Common myeloid progenitor, CD34-positive (primary cell): ENCODE measurements at places on chromosomes 4 and X.

DNA sequence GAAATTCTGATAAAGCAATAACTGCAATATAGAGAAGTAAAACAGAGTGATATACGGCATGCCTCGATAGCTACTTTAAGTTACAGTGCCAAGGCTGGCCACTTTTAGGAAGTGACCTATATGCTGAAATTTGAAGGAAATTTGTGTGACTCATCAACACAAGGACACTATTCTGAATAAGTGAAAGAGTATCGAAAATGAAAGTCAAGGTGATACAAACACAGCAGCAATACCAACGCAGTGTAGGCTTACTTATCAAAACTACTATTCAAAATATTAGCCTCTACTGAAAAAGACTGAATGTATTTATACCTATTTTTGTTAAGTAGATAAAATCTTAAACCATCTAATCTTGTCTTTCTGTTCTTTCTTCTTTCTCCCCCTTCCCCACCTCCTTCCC lies 459.9 kb upstream of the GNPDA2 start:
- DNase-seq = no peak

DNA sequence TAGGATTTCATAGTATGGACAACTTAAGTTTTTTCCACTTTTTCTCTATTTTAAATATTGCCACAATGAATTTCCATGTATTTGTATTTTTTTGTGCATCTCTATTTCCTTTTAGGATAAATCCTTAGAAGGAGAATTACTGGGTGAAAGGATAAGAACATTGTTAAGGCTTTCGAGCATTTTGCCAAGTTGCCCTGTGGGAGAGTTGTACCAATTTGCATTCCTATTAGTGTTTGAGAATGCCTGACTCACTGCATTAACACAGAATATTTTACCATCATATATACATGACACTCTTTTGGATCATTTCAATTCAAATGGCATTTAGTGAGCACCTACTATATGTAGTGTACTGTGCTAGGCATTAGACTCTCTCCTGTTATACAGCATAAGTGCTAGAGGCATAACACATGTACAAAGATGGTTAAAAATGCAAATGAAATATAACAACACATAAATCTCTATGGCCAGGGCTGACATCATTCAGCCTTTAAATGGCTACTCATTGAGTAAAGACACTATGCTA lies 57.0 kb downstream of the PLAC1 start:
- no peak for DNase-seq

DNA sequence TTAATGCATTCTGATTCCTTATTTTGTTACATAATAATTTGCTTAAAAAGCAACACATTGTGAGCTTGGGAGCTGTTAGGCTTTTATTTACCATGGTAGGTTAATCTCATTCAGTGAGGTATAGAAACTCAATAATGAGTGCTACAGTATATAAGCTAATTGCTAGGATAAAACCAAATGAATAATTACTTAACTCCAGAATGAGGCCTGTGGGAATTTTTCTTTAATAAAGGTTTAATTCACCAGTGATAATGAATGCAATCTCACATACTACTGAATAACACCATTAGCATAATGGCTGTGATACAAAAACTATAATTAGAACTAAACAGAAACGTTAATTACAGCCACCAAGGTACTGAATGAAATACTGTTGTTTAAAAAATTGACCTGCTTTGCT lies 326.3 kb downstream of the IQCM start:
- DNase-seq = no peak

DNA sequence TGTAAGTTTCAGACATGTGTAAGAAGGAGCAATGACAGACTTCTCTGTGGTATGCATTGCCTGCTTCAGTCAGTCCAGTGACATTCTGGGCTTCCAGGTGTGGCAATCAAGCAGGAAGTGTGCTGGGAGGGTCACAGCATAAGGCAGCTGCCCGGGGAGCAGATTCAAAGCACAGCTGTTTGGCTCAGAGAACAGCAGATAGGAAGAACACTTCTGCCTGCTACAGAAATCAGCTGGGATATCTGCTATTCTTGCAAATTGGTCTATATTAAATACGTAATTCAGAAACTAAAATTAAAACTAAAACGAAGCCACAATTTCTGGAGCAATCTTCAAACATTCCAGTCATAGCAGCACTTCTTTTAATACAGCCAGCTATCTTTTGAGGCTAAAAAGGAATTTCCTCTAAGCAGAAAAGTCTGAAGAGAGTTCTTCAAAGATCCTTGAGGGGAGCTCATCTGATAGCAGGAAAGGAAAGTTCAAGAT lies 47.5 kb upstream of the GALNT7 start:
- DNase-seq = peak; percentile 80

- DNase-seq = no peak
These were observed 1157.2 kb upstream of the ADGRL3 start for GRCh38 chr4:60042941-60043340.

GRCh38 chrX:38850807-38851544 lies 49.7 kb downstream of the MID1IP1 start:
- DNase-seq = no peak

DNA sequence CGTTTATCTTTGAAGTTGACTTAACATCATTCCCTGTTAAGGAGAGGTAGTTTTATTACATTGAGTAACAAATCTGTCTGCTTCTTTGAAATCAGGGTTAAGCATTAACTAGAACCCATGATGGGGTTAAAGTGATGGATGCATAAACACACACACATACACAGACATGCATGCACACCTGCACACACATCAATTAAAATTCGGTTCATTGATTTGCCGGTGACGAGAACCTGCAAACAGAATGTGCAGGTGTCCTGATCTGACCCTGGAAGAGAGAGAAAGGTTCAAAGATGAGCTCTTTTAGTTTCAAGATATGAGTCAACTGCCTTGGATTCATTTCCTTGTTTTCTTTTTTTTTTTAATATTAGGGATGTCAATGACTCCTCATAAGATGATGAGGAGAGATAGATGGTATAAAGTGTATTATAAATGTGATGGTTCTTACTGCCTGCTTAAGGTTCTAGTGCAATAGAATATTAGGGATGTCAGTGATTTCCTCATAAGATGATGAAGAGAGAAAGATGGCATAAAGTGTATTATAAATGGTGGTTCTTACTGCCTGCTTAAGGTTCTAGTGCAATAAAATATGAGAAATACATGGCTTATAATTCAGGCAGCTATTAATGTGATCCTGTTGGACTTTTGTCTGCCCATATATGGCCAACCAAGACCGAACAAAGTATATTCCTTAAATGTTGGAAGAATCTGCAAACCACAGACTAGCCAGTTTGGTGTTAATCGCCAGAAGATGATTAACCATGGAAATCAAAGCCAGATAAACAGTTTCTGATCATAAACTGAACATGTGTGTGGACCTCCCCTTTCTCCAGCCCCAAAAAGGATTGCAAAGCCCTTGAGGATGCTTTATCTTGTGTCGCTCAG lies 14.1 kb upstream of the CD99 start:
- no peak for DNase-seq

- DNase-seq = no peak
These were observed 315.0 kb upstream of the NR3C2 start for GRCh38 chr4:148757171-148757570.

DNA sequence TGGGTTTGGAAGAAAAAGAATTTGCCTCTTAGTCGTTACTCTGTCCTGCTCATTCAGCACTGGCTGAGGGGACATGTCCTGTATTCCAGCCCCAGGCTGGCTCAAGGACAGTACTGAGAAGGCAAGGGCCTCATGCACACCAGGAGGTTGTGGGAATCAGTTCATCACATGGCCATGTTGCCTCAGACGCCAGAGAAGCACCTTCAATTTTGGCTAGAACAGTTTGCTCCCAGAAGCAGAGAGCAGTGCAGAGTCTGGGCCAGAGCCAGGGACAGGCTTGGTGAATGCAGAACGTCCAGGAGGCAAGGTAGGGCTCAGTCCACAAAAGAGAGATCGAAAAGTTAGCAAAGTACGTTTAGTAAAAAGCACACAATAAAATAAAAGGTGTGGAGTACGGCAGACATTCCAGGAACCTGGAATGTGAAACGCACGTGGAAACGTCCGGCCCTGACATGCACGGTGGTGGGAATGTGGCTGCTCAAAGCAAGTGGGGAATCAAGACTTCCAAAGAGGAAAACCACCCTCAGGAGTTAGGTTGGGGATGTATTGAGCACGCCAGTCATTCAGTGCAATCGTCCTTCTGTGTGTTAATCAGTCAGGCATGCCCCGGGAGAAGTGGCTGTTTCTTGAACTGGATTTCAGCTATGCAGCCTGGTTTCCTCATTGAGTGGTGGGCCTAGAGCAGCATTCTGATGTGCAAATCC lies 1.2 kb upstream of the SLC2A9 start:
- no peak for DNase-seq

GRCh38 chr4:165767671-165768070 lies 105.4 kb upstream of the TLL1 start:
- no peak for DNase-seq

GRCh38 chrX:123964156-123964834 lies 2.8 kb downstream of the STAG2 start:
- DNase-seq = peak; percentile 26

DNA sequence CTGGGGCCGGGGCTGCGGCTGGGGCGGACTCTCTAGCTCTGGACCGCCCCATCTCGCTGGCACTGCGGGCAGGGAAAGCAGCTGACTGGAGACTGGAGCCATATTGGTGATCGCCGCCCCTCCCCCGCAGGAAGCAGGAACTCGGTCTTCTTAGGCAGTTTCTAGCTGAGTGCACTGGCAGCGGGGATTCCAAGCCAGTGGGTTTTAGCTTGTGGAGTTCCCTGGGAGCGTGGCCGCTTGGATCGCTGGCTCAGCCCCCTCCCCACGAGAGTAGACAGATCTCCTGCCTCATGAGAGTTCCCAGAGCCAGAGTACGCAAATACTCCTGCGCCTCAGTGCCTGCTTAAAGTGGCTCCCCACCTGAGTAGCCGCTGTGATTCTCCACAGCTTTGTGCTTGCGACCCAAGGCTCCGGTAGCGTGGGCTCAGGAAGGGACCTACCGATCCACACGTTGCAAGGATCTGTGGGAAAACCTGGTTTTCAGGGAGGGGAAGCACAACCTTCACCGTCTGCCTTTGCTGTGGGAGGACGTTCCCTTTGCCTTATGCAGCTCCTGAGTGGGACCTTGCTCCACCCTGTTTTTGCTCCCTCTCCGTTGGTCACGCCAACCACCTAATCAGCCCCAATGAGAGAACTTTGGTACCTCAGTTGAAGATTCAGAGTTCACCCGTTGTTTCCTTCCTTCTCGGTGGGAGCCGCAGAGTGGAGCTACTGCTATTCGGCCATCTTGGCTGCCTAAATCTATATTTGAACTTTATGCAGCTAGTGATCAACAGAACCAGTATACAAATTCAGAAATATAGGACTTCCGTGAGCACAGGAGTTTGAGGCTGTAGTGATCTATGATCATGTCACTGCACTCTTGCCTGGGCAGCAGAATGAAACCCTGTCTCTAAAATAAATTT lies 803.9 kb upstream of the PCDH10 start:
- DNase-seq = no peak

DNA sequence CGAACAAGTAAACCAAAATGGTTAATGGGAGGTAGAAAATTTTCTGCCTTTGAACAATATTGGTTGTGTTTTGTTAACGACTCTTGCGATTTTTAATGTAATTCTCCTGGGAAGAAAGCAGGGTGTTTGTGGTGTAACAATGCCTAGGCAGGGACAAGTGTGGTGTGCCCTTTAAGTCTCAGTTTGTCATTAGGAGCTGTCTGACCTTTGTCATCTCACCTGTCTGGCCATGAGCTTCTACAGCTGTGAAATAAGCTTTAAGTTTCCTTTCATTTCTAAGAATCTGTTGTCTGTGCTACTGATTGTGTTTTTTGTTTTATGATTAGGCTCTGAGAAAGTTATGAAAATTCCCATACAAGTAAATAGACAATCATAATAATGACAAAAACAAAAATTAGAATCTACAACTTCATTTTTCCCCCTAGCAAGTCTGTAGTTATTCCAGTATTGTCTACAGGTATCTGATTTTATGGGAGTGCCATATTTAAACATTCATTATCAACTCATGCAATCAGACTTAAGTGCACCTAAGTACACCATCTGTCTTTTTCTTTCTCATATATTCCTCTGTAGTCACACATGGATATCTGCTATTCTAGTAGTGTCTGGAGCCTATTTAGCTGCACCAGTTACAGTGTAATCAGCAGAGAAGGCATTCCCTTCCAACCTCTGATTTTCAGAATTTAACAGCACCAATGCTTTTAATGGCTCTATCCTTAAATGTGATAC lies 203.5 kb downstream of the PPARGC1A start:
- no peak for DNase-seq

- DNase-seq = no peak
These were observed 94.2 kb downstream of the MFAP3L start for GRCh38 chr4:169931964-169932363.

DNA sequence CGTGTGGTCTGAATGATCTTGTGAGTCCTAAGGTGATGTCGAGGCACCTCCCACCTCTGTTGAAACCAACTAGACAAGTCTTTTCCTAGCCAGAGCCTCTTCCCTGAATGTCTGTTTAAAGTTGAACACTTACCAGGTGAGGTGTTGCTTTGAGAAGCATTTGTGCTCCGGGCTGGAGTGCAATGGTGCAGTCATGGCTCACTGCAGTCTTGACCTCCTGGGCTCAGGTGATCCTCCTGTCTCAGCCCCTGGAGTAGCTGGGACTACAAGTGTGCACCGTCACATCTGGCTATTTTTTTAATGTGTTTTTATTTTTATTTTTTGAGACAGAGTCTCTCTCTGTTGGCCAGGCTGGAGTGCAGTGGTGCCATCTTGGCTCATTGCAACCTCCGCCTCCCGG lies 18.1 kb downstream of the RNF4 start:
- DNase-seq = no peak

DNA sequence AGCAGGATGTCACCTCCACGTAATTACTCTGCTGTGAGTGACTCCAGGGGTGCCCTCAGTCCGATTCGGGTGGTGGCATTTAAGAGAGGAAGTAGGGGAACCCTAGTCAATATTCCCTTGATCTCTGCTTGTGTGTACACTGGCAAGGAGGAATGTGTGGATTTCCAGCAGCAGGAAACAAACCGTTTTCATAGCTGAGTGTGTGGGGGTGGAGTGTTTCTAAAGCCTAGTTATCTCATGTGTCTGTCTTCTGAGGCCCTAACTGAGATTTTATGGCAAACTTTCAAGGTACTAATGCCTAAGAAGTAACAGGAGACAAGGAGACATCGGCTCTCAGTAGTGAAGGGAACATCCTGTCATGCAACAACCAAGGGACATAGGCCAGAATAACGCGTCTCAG lies 6.6 kb upstream of the CLDN24 start:
- no peak for DNase-seq

GRCh38 chr4:24521544-24521943 lies 62.8 kb downstream of the DHX15 start:
- no peak for DNase-seq
